CD4-positive, alpha-beta T cell treated with Interleukin-1 beta for 1 hour (primary cell): ENCODE measurements at places on chromosomes 7 and 10.

DNA sequence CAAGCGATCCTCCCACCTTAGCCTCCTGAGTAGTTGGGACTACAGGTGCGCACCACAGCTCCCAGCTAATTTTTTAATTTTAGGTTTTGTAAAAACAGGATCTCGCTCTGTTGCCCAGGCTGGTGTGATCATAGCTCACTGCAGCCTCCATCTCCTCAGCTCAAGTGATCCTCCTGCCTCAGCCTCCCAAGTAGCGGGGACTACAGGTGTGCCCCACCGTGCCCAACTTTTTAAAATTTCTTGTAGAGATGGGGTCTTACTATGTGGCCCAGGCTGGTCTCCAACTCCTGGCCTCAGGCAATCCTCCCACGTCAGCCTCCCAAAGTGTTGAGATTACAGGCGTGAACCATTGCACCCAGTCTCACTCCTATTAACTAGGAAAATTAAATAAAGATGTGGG, 7.5 kb downstream of the TMEM225B start:
- DNase-seq, result no peak

GRCh38 chr10:128881086-128881485, 586.0 kb upstream of the MGMT start:
- no peak for DNase-seq

DNA sequence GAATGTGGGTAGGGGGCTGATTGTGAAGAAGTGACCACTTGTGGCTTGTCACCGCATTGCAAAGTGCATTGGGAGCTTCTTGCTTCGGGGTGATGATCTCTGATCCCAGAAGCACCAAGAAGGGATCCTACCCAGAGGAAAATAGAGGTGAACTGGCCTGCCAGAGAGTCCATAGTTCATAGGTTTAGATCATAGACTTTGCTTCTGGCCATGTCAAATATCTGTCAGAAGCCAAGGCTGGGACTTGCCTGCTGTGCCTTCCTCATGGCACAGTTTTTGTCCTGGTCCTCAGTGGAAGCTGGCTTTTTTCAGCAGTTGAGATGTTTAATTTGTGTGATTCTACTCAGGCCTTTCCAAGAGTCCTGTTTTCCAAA, 1.1 kb downstream of the ZSWIM8 start:
- DNase-seq, result no peak

- peak; percentile 42 for DNase-seq
Observed at GRCh38 chr7:140646931-140647647, 6.5 kb upstream of the DENND2A start.

- DNase-seq, result no peak
Observed at GRCh38 chr7:22787951-22788350, 34.7 kb downstream of the TOMM7 start.

DNA sequence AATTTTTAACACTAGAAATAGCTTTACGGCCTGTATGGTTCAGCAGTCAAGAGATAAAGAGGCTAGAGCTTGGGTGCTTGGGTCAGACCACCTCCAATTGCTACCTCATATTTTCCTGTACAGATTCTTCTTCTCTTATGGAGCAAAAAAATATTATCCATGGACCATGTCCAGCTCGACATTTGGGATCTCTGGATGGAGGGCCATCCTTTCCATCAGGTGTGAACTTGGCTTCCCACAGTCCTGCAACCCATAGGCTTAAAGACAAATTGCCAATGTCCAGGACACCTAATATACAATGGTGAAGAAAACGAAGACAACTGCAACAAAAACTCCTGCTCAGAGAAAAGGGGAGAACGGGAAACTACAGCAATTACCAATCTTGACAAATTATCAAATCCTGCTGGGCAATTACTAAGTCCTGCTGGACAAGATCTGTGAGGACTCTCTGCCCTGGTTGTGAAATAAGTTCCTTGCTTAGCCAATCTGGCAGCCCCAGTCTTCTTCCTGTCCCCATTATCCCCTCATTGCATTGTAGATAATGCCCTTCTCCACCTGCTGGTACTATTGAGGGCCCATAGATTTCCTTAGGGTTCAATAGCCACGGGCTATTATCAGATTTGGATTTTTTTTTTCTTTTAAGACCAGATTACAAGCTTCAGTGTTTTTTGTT, 42.0 kb upstream of the BRAF start:
- DNase-seq, result no peak

- DNase-seq, result no peak
Observed at GRCh38 chr10:85659331-85659730, 707.3 kb downstream of the GRID1 start.

DNA sequence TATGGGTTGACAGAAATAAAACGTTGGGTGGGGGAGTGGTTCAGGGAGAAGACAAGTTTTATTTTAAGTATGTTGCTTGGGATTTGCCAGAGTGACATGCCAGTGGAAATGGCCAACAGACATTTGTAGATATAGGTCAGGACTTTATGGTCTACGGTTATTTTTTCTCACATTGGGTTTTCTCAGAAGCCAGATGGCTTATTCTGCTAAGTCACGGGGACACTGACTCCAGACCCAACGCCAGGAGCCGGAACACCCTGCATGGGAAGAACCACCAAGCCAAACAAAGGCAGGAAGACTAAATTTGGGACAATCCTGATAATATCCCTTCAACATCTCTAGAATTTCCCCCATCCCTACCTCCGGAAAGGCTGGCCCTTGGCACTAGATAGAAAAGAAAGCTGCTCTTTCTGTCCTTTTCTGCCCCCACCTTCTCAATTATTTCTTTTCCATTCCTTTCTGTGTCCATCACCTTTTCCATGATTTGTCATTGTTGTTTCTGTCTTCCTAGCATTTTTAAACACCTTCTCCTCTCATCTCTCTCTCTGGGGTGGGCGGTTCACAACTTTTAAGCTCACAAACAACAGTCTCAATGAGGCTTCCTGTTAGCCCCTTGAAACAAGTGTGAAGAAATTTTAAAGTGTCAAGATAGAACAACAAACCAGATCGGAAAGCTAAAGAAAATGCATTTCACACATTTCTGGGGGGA, 44.7 kb downstream of the TBXAS1 start:
- no peak for DNase-seq

DNA sequence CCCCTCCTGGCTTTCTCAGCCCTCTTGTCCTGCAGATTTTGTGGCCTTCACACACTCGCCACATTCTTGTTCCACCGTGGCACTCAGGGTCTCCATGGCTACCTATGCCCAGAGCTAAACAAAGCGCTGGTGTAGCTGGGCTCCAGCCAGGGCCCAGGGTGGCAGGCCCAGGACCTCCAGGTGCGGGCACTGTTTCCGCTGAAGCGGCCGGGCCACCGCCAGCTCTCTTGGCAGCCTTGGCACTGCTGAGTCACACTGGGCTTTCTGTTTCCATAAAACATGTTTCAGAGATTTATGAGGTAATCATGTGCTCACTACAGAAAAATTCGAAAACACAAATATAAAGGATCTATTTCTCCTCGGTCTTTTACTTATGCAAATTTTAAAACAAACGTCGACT, 51.3 kb downstream of the AOC1 start:
- no peak for DNase-seq

DNA sequence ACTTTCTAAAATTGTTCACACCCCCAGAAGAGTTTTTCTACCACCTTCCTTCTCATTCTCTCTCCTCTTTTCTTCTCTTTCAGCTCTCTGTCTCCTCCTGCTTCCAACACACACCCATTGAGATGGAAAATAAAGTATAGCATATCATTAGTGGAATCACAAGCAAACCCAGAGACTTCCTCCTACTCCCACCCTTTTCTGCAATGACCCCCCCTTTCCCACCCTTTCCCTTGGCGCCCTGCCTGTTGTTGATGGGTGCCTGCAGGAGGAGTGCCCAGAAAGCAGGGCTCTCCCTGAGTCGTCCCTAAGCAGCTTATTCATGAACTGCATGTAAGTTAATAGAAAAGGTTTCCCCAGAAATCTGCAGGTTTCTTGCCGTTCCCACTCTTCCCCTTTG, 300.0 kb downstream of the PLXNA4 start:
- DNase-seq, result no peak

DNA sequence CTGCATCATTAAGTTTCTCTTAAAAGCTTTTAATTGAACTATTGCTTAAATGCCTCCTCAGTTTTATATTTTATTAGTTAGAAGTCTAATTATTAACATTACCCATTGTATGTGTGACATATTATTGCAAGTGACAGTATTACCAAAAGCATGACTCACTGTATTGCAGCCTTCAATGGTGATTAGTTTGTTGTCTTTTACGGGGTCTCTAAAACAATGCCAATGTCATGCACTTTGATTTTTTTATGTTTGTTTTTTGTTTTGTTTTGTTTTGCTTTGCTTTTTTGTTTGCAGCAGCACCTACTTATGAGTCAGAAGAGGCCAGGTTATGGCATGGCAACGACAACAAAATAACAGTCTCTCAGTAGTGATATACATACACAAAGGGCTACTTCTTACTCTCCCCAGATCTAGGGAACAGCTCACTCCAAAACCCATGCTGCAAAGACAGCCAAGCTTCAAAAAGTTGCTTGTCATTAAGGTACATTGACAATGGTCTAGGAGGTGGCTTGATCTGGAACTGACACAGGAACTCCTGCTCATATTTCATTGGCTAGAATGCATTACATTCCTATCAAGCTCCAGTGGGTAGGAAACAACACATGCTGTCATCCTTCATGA, 293.7 kb upstream of the POM121L12 start:
- DNase-seq, result no peak

GRCh38 chr10:84200537-84201243, 6.4 kb downstream of the CDHR1 start:
- DNase-seq, result no peak

DNA sequence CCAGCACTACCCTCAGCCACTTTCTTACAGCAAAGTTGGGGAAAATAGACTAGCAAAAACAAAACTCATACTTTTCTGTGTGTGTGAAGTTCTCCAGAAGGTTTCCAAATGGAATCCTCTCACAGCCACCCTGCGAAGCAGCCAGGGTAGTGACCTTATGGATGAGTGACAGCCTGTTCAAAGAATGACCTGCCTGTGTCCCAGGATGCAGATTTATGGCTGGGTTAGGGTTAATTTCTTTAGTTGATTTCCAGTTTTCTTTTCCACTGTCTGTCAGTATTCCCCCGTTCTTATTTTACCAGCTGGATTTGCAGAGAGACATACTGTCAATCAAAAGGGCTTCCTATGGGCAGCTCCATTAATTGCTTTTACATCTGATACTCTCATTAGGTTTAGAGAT, 2.4 kb upstream of the SEMA4G start:
- no peak for DNase-seq

DNA sequence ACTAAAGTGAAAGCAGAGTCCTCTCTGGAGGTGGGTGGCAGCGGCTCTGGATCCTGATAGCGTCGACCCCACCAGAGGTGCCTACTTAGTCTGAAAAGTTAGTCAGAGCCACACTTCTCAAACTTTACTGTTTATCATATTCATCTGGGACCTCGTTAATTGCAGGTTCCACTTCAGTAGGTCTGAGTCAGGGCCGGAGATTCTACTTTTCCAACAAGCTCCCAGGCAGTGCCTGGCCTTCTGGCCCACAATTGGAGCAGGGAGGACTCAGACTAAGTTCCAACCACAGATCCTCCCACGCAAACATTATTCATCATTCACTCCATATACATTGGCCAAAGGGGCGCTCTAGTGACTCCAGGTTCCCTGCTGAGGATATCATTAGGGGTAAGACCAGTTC, 78.1 kb downstream of the VSTM4 start:
- DNase-seq, result no peak

GRCh38 chr10:33573606-33574005, 239.1 kb upstream of the NRP1 start:
- DNase-seq, result no peak

DNA sequence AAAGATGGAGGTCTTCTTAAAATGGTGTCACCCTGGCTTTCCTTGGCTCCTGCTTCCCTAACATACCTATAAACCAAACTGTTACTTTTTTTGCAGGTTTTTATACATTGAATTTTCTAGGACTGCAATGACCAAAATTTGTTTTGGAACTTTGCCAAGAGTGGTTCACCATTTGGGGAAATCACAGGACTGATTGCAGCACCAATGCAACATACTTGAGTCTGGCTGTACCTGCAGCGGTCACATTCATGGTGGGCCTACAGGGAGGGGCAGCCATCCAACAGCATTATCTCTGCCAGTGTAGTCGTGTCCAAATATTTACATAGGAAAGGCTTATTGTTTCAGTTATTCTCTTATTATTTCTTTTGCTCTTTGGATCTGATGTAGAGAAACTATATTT, 69.0 kb downstream of the HACD1 start:
- DNase-seq, result no peak

- DNase-seq, result no peak
Observed at GRCh38 chr7:19327018-19327417, 181.8 kb upstream of the FERD3L start.

- no peak for DNase-seq
Observed at GRCh38 chr7:157004521-157005455, 5.7 kb downstream of the MNX1 start.

DNA sequence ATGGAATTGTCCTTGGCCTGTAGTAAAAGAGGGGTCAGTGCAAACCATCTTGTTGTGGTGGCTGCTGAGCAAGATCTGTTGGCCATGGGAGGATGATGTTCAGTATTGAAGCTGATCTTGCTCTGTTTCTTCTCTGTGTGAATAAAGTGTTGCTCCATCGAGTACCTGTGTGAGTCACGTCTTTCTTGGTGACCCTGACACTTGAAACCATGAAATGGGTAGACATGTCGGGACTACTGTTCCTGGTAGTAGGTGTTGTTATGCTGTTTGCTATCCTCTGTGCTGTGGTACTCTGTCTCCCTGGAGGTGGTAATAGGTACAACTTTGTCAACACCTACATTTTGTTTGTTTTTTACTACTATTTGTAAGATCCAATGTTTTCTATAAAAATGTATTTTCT, 330.6 kb downstream of the MDFIC start:
- DNase-seq, result no peak

DNA sequence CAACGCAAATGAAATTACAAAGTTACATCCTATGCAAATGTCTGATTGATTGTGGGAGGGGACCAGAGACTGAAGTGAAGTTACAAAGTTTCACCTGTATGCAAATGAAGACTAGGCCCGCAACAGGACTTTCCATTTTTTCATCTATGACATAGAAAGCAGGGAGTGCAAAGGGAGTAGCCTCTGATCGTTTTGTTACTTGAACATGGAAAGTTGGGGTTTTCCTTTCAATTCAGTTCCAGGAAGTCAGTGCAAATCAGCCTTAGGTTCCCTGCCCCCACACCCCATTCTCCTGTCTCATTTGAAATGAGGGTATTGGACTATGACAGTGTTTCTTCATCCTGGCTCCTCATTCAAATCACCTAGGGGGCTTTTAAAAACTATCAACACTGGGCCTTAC, 96.9 kb upstream of the HABP2 start:
- DNase-seq, result no peak

DNA sequence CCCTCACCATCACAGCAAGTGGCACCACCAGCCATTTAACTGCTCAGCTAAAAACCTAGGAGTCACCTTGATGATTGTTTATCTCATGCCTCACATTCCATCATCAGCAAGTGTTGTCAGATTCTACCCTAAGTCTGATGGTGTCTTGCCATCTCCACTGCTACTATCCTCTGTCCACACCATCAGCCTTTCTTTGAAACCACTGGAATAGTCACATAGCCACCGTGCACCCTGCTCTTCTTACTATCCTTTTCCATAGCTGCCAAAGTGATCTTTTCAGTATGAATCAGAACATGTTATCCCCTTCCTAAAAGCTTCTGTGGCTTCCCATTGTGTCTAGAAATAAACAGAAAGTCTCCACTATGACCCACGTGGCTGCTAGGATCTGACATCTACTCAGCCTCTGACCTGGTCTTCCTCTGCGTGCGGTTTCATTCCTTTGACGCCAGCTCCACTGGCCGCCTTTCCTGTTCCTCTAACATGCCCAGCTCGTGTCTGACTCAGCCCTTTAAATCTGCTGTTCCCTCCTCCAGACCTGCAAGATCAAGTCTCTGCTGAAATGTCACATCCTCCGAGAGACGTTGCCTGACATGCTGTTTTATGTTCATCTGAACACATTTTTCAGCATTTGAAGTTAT, 16.5 kb upstream of the CHN2 start:
- DNase-seq, result no peak
